ENCODE measurements at places on chromosomes 1 and 21. TPM values are rescaled to one million over a fixed set of nuclear protein-coding genes. Genes with fewer than 3 reads are reported as not detected.

- no peak overlapping the region for H3K4me3 ChIP-seq
- no peak for DNase-seq
- H3K27ac ChIP-seq = no peak overlapping the region
- no peaks in the 10 kb centered on the region for H3K27me3 ChIP-seq
These were observed 57.8 kb upstream of the FASLG start for GRCh38 chr1:172601046-172601630.

DNA sequence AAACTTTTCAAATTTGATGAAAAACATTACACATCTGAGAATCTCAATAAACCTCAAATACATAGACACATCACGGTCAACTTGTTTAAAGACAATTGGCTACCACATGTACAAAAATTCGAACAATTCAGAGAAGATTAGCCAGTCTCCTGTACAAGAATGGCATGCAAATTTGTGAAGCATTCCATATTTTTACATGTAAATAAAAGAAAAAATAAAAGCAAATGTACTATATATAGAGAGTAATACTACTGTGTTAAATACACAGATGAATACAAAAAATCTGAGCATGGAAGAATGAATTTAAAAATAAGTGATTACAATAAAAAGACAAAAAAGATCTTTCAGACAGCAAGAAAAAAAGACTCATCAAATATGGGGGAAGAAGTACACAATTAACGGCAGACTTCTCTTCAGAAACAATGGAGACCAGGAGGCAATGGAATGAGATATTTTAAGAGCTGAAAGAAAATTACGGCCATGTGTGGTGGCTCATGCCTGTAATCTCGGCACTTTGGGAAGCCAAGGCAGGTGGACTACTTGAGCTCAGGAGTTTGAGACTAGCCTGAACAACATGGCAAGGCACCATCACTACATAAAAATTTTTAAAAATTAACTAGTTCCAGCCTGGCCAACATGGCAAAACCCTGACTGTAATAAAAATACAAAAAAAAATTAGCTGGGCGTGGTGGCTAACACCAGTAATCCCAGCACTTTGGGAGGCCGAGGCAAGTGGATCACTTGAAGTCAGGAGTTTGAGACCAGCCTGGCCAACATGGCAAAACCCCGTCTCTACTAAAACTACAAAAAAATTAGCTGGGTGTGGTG lies 23.2 kb downstream of the HAX1 start:
- no peak overlapping the region for H3K4me3 ChIP-seq
- H3K4me1 ChIP-seq = no peaks in the 10 kb centered on the region
- no peak for DNase-seq
- H3K27me3 ChIP-seq = no peaks in the 10 kb centered on the region

DNA sequence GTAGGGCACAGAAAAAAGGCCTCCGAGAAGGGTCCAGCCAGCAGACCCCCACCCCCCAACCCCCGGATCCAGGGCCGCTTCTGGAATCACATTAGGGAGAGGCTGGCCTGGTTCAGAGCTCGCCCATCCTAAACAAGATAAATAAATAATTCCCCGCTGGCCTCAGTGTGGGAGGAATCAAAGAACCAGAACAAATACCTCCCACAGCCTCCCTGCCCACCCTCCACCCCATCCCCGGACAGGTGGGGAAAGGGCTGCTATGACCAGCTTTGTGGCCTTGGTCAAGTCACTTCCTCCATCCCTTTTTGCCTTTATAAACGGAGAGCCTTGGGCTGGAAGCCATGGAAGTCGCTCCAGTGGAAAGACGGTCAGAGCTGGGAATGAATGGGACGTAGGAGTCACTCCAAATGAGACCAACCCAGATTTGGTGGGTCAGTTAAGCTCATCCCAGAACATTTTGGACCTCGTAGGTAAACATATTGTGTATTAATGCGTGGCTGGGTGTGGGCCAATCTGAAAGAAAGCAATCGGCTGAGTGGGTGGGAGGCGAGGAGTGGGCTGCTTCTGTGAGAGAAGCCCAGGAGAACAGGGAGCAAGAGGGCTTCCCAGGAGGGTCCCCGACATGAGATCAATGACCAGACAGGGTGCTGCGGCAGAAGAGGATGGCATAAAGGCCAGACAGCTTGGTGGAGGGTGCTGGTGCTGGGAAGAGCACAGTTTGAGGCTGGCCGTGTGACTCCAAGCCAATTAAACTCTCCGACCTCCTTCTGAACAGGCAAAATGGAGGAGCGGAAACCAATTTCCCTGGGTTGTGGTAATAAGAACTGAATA lies 63.3 kb downstream of the MEF2D start:
- no peaks in the 10 kb centered on the region for H3K27me3 ChIP-seq
- no peak overlapping the region for H3K4me3 ChIP-seq
- peaks cover 4% of the 10 kb centered on the region for H3K4me1 ChIP-seq
- DNase-seq = no peak
- no peak overlapping the region for H3K27ac ChIP-seq

Gene OR2M3
- total RNA-seq = not detected

Gene TACSTD2
- 10.5 TPM for total RNA-seq

Gene PPIAL4G
- total RNA-seq = not detected

Data from ovary (tissue), 10 donors.